NCI-H510A treated with DMSO at 0.1 percent for 48 hours (cell line): ENCODE measurements at places on chromosomes 2 and 18.

GRCh38 chr2:39870871-39871270, 91.8 kb upstream of the THUMPD2 start:
- DNase-seq: no peak

GRCh38 chr2:144430722-144431391, 89.1 kb downstream of the ZEB2 start:
- DNase-seq: no peak

- DNase-seq: no peak
Measured at GRCh38 chr2:221245045-221245444, 327.1 kb downstream of the EPHA4 start.

GRCh38 chr2:212299943-212300342, 238.7 kb downstream of the ERBB4 start:
- no peak for DNase-seq

- no peak for DNase-seq
Measured at GRCh38 chr2:132715386-132716351, 45.7 kb upstream of the LYPD1 start.

- no peak for DNase-seq
Measured at GRCh38 chr18:74457043-74457724, at the start of gene DIPK1C. DIPK1C (minus strand) TSS chr18:74457308; CDS start chr18:74457259, 49 bp downstream.

DNA sequence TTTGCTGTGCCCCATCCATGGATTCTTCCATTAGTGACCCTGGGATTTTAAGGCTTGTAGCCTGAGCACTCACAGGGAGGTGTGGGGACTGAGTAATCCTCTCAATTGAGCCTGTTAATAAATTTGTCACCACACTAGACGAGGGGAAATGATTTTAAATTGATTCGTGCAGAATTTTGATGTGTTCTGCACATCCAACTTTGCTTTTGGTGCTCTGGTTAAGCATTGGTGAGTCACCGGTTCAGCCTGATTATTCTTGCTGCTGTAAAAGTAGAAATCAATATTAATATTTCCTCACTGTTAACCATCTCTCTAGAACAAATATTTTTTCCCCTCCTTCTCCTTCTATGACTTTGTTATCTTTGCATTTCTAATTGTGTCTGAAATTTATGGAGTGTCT, 482.0 kb downstream of the TSN start:
- DNase-seq: no peak

- peak; percentile 16 for DNase-seq
Measured at GRCh38 chr18:78771496-78772359, 207.9 kb upstream of the SALL3 start.

- peak; percentile 6 for DNase-seq
Measured at GRCh38 chr2:155250800-155251199, 552.3 kb downstream of the KCNJ3 start.

- DNase-seq: no peak
Measured at GRCh38 chr2:38862476-38862875, 13.3 kb downstream of the DHX57 start.

GRCh38 chr2:2572393-2573204, 241.5 kb upstream of the MYT1L start:
- DNase-seq: no peak

- peak; percentile 41 for DNase-seq
Measured at GRCh38 chr2:13522917-13523821, 806.4 kb downstream of the TRIB2 start.

GRCh38 chr2:69436596-69436937, 668 bp downstream of the NFU1 start:
- DNase-seq: peak; percentile 46

- no peak for DNase-seq
Measured at GRCh38 chr2:209956271-209956670, 46.2 kb upstream of the RPE start.

GRCh38 chr2:191010887-191011885, 2.8 kb downstream of the STAT1 start:
- no peak for DNase-seq

DNA sequence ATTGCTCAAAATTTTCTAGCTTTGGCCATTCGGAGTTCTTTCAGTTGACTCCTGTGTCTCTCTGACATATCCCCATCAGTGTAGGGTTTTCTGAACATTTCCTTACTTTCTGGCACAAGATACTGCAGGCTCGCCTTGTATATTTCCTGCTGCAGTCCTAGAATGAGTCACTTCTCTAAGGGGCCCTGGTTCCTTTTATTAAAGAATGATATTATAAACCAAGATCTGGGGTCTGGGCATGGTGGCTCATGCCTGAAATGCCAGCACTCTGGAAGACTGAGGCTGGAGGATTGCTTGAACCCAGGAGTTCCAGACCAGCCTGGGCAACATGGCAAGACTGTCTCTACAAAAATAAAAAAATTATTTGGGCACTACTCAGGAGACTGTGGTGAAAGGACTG, 3.0 kb upstream of the RPL37A start:
- DNase-seq: no peak

- no peak for DNase-seq
Measured at GRCh38 chr2:27798948-27799645, 27.6 kb downstream of the MRPL33 start.

DNA sequence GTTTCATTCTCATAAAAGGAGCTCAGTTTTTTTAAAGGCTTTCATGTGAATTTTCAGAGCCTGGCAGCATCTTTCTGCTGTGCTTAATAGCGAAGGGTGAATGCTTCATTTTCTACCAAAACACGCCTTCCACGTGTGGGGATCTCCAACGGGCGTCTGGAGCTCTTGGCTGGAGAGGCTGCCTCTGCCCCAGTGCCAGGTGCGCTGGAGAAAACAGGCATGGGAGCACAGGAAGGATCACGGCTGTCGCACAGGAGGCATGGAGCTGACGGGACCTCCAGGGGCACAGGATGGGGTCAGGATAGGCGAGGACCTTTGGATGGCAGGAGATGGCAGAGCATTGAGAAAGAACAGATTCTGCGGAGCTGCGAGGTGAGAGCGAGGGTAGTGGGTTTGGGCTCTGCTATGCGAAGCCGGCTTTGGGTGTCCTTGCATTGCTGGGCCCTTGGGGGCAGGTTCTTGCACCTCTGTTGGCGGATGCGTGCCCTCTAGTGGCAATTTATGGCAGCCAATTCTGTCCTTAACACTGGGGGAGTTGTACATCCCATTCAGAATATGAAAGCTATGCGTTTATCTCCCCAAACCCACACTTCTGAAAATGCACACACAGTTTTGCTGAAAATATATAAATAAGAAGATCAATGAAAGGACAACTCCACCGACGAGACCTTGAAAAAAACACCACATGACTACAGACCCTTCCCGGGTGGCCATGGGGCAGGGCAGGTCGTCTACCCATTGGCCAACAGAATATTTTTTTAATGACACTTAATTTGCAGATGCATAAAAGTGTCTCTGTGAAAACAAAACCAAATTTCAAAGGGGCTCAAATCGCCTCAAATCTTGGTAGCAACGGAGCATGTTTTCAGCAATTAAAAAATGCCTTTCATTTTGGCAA, 90.4 kb upstream of the SLC35G4 start:
- DNase-seq: peak; percentile 68

- no peak for DNase-seq
Measured at GRCh38 chr2:37436323-37436722, 91.9 kb downstream of the QPCT start.

DNA sequence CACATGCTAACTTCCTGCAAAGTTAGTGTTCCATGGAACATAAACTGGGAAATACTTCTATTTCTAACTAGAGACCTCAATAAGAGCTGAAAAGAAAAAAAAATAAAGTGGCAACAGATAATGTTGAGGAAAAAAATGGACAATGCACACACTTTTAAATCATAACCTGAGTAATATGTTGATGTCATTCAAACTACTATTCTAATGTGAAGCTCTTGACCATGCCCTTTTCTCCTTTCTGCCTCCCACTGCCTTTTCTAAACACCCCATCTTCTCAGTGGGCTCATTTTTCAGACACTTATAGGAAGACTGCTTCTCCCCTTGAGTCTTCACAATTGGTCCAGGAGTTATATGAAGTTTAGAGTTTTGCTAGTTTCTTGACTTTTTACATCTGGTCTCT, 280.9 kb upstream of the NT5C1B start:
- DNase-seq: no peak
